COR-L47 (cell line): ENCODE measurements at places on chromosomes 6 and 20.

DNA sequence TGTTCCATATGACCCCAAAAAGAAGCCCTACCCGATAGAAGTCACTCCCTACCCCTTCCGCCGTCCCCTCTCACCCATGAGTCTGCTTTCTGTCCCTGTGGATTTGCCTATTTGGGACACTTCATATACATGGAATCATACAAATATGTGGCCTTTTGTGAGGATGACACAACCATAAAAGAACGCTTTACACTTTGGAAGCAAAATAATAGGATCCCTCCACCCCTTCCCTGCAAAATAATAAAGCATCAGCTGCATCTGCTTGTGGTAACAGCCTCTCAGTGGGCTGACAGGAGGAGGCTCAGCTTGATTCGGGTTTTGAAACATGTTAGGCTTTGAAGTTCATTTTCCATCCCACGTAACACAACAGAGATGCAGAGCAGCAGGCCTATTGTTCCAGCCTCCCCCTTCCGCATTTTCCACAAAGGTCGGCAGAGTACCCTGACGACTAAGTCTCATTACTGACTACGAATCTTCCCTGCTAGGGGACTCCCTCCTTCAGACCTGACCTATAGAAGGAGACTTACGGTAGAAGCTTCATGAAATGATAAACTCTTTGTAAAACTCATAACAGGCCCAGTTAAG lies 99.1 kb downstream of the ALDH8A1 start:
- no peak for DNase-seq

DNA sequence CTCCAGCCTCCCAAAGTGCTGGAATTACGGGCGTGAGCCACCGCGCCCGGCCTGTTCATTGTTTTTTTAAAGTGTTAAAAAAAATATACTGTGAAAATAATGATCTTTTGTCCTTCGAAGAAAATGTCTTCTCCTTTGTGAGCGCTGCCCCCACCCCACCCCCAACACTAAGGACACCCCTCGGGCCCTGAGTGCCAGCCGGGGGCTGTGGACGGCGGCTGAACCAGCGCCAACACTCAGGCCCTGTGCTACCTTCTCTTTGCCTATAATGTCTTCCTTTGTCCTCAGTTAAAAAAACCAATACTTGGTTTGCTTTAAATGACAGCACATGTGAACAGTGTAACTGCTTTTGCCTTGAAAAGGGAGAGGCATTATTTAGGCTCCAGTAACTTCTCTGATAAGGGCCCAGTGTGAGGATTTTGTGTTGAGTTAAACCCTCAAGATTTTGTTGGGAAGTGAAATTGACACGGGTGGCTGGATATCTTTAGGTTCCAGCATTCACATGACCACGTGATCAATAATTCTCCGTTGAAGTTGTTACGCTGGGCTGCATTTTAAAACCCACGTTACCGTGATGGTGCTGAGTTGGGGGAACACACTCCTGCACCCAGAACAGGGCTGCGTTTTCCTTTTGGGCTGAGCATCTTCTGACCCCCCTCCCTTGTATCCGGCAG lies 9.5 kb upstream of the ADRM1 start:
- DNase-seq, result no peak

- no peak for DNase-seq
These were observed 92.9 kb downstream of the TFAP2C start for GRCh38 chr20:56722042-56722441.

DNA sequence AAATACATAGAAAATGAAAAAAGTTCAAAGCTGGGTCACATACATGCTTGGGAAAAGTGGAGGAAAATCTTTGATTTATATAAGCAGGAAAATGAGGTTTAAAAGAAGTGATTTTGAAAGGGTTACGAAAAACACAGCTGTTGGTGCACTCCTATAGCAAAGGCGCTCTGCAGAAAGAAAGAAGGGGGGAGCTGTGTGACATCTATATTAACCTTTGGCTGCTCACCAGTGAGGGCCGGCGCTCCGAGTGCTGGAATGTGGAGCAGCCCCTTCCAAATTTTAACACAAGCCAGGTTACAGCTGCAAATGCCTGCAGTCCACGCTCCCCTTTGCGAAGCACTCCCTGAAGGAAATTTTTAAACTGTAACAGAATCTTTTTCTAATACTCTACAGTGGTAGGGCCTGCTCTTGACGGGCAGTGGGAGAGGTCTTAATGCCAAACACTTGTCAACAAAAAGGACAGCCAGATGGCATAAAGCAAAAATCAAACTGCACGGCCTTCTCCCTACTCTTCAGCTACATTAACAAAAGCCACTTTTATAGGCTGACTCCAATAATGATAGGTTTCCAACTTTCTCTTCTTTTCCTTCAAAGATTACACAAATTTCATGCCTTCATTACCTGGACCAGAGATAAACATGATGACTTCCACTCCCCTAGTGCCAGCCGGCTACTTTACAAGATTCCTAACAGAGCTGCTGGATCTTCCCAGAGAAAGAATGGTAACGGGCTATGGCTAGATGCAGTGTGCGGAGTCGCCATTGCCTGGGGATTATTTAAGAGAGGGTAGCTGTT lies 4.8 kb downstream of the BMP7 start:
- no peak for DNase-seq

DNA sequence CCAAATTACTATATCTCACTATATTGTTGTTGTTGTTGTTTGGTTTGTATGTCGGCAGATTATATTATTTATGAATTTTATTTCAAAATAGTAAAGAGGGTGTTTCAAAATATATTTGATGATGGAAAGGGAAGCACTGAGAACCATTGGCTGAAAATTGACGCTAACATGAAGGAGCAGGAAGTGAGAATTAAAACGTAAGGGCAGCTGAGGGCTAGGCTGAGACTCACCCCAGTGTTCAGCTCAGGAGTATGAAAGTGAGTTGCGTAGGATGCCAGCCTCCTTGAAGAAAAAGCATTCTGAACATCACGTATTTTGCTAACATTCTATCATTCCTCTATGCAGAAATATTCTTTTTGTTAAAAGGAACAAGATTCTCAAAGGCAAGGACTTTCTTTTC lies 10.7 kb upstream of the IPCEF1 start:
- DNase-seq, result no peak

GRCh38 chr6:133047065-133047665 lies 194.0 kb upstream of the EYA4 start:
- DNase-seq, result no peak
